ENCODE measurements at places on chromosomes 3 and 15.

GRCh38 chr15:36608180-36608579, 28.8 kb downstream of the CDIN1 start:
- no peak overlapping the region for H3K27ac ChIP-seq
- no peak for DNase-seq
- no peaks in the 10 kb centered on the region for H3K4me1 ChIP-seq
- no peaks in the 10 kb centered on the region for H3K36me3 ChIP-seq
- no peak overlapping the region for H3K4me3 ChIP-seq

- H3K4me1 ChIP-seq, result no peaks in the 10 kb centered on the region
- no peak overlapping the region for H3K27ac ChIP-seq
- H3K27me3 ChIP-seq, result no peaks in the 10 kb centered on the region
These were observed 33.7 kb downstream of the HGD start for GRCh38 chr3:120648290-120648689.

DNA sequence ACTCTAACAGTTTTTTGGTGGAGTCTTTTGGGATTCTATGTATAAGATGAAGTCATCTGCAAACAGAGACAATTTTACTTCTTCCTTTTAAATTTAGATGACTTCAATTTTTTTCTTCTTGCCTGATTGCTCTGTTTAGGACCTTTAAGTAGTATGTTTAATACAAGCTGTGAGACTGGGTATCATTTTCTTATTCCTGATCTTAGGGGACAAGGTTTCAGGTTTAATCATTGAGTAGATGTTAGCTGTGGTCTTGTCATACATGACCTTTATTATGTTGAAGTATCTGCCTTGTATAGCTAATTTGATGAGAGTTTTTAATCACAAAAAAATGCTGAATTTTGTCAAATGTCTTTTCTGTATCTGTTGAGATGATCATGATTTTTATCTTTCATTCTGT, 20.6 kb downstream of the GRM2 start:
- H3K27me3 ChIP-seq, result no peaks in the 10 kb centered on the region
- H3K36me3 ChIP-seq, result no peaks in the 10 kb centered on the region
- no peak for DNase-seq
- H3K4me1 ChIP-seq, result peaks cover 27% of the 10 kb centered on the region

DNA sequence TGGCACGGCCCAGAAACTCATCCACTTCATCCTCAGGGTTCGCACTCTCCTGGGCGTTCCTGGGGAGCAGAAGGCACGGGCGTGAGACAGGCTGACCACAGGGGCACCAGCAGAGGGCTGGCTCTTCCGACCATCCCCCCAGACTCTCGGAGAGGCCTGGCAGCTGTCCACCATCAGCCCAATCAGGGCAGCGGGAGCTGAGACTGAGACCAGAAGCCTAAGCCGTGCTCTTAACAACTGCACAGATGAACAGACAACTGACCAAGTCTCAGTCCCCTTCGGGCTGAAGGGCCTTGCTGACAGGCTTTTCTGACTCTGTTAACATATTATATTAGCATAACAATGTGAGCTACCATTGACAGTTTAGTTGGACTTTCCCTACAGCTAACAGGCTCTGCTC, 118.0 kb downstream of the SEC22A start:
- no peaks in the 10 kb centered on the region for H3K36me3 ChIP-seq
- H3K4me3 ChIP-seq, result no peak overlapping the region
- H3K4me1 ChIP-seq, result peaks cover 1% of the 10 kb centered on the region

DNA sequence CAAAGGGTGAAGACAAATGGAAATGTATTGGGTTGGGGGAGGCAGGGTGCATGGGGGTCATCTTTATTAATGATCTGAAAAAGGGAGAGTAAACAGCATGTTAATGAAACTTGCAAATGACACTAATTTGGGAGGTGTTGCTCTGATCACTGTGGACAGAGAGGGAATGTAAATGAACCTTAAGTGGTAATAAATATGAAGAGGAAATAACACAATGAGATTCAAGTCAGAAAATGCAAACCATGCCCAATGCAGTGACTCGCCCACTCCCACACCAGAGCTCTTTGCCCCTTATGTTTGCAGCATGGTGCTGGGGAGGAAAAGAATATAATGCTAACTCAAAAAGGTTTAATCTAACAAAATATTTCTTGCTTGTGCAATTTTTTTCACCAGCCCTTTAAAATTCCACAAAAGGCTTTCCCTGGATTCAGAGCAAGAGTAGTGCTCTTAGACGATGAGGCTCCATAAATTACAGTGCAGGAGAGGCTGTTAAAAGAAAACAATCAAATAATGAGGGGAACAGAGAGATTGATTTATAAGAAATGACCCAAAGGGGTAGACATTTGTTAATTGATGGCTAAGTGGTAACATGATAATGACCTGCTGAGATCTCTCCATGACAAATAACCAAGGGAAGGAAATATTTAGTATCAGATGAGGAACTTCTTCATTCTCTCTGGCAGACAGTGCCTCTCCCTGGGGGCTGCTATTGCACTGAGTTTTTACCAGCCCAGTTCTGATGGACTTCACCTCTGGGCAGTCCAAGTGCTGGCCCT, 210.0 kb upstream of the PPP2R3A start:
- H3K36me3 ChIP-seq, result no peaks in the 10 kb centered on the region
- H3K27ac ChIP-seq, result no peak overlapping the region
- H3K27me3 ChIP-seq, result no peaks in the 10 kb centered on the region
- no peak for DNase-seq
- H3K4me3 ChIP-seq, result no peak overlapping the region

GRCh38 chr3:149382101-149382467, 4.6 kb upstream of the TM4SF1 start:
- H3K27me3 ChIP-seq, result peaks cover 10% of the 10 kb centered on the region
- no peaks in the 10 kb centered on the region for H3K4me1 ChIP-seq
- no peak overlapping the region for H3K27ac ChIP-seq
- DNase-seq, result no peak
- no peak overlapping the region for H3K4me3 ChIP-seq
- H3K36me3 ChIP-seq, result no peaks in the 10 kb centered on the region

- no peak for DNase-seq
- H3K27ac ChIP-seq, result no peak overlapping the region
These were observed 28.9 kb downstream of the POLR2M start for GRCh38 chr15:57735431-57735830.

DNA sequence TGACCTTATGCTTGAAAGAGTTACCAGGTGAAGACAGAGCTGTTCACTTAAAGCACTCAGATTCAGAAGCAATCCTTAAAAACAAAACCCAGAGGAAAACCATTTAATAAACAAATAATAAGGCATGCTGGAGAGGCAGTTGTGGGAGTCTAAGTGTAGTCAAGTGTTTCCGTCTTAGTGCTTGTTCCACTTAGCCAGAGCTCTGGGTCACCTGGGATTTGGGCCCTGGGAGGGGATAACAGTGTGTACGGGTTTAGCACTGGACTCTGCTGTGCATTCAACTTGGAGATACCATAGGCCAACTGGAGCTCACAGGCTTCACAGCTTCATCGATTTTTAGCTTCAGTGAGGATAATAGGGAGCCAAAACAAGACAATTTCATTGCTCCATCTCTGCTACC, 444.6 kb downstream of the CNTN4 start:
- no peaks in the 10 kb centered on the region for H3K36me3 ChIP-seq
- no peak overlapping the region for H3K4me3 ChIP-seq
- peaks cover 2% of the 10 kb centered on the region for H3K27me3 ChIP-seq
- H3K4me1 ChIP-seq, result no peaks in the 10 kb centered on the region
- no peak for DNase-seq

DNA sequence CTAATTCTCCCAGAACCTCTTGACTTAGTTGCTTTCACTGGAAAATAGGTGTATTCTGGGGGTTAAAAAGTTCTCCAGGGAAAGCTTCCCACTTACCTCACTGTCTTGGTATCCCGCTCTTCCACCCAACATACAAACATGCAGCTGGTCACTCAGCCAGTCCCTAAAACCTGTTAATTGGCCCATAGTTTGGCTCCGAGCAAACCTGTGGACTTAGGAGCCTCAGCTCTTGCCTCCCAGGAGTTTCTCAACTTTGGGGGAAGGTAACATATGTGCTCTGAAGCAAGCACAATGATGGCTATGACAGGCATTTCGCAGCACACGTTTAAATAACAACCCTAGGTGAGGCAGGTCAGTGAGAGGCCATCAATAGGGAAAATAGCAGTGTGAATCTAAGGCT, 25.8 kb upstream of the LRRFIP2 start:
- H3K4me1 ChIP-seq, result no peaks in the 10 kb centered on the region
- no peak for DNase-seq
- peaks cover 2% of the 10 kb centered on the region for H3K27me3 ChIP-seq
- no peaks in the 10 kb centered on the region for H3K36me3 ChIP-seq

DNA sequence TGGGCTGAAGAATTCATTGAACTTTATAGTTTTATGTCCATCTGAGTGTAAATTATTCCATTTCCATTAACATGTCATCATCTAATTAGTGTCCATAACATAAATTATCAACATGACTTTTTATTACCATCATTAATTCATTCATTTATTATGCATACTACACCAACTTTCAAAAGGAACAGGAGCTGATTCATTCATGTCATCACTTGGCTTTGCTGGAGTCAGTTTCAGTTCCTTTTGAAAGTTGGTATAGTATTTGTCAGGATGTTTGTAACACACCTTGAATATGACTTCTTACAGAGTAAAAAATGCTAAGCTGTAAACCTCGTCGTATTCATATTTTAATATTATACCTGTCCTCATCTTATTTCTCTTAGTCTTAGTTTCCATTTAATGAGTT, 298.0 kb upstream of the RBMS3 start:
- H3K27ac ChIP-seq, result no peak overlapping the region
- peaks cover 2% of the 10 kb centered on the region for H3K4me1 ChIP-seq
- H3K36me3 ChIP-seq, result no peaks in the 10 kb centered on the region
- H3K4me3 ChIP-seq, result no peak overlapping the region

DNA sequence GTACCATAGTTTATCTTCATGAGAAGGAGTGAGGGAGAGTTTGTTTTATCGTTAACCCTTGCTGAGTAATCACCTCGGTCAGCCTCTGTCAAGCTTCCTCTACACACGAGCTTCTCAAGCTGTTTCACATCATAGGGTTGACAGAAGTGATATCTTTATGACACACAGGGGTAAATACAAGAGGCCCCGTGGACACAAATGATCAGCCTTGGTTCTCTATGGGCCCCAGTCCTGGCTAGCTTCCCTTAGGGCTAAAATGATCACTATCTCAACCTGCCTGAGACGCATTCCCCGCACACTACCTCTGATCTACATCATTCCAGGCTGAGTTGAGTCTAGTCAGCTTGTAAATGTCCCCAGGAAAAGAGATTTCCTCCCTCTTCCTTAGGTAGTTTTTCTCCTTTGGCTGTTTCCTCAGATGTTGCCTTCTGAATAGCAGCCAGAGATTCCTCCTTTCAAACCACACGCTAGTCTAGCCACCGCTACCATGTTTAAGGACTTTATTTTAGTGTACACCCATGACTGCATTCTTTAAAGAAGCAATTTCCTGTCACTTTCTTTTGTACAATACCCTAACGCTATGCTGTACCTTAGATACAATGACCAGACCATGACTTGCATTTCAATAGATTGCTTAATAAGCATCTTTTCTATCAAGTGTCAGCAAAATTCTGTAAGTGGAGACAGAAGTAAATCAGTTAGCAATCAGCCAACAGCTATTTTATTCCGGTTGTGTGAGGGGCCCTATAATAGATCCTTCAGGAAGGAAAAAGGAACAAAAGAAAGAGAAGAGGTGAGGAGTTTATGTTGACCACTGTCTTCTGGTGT, 35.1 kb upstream of the PPARG start:
- DNase-seq, result no peak
- no peak overlapping the region for H3K4me3 ChIP-seq
- H3K27ac ChIP-seq, result no peak overlapping the region
- no peaks in the 10 kb centered on the region for H3K4me1 ChIP-seq
- H3K36me3 ChIP-seq, result no peaks in the 10 kb centered on the region

DNA sequence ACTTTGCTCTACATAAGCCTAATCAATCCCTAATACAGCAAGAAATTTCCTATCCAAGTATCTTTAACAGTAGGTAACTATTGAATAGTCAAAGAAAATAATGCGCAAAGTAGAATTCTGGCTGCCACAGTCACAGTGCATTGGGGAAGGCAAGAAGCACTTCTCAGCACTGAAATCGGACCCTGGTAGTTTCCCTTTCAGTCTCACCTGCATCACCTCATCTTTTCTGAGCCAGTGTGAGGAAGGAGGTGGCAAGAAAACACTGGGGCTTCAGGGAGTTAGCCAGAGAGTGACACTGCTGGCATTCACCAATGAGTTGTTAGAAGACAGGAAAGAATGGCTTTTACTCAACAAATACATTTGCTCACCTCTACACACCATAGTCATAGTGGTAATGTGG, 8.3 kb downstream of the TRIM42 start:
- no peak overlapping the region for H3K4me3 ChIP-seq
- no peaks in the 10 kb centered on the region for H3K4me1 ChIP-seq
- no peaks in the 10 kb centered on the region for H3K36me3 ChIP-seq

- no peak overlapping the region for H3K27ac ChIP-seq
- H3K4me1 ChIP-seq, result no peaks in the 10 kb centered on the region
- no peak for DNase-seq
- peaks cover 31% of the 10 kb centered on the region for H3K27me3 ChIP-seq
These were observed 44.7 kb upstream of the NR2F2 start for GRCh38 chr15:96285729-96286254.

- H3K27ac ChIP-seq, result no peak overlapping the region
- peaks cover 2% of the 10 kb centered on the region for H3K27me3 ChIP-seq
- no peak for DNase-seq
- no peak overlapping the region for H3K4me3 ChIP-seq
- peaks cover 51% of the 10 kb centered on the region for H3K4me1 ChIP-seq
These were observed 2.3 kb downstream of the INKA1 start for GRCh38 chr3:49805367-49805782.

GRCh38 chr15:80640531-80641121, 54.5 kb upstream of the ABHD17C start:
- H3K27me3 ChIP-seq, result peaks cover 4% of the 10 kb centered on the region
- H3K36me3 ChIP-seq, result no peaks in the 10 kb centered on the region
- DNase-seq, result no peak
- no peak overlapping the region for H3K4me3 ChIP-seq
- no peak overlapping the region for H3K27ac ChIP-seq
